NCI-H1417 (cell line): ENCODE measurements at places on chromosomes 13 and 19.

GRCh38 chr13:45292176-45292575 is 48.8 kb downstream of the TPT1 start:
- peak; percentile 39 for DNase-seq

GRCh38 chr19:6476155-6476895 is 5.3 kb downstream of the DENND1C start:
- peak; percentile 9 for DNase-seq

GRCh38 chr19:13794398-13794756 is 866 bp upstream of the ZSWIM4 start:
- no peak for DNase-seq

GRCh38 chr13:59477011-59477410 is 686.7 kb downstream of the DIAPH3 start:
- no peak for DNase-seq

- peak; percentile 20 for DNase-seq
Measured at GRCh38 chr13:87661471-87661870, 9.7 kb upstream of the SLITRK5 start.

DNA sequence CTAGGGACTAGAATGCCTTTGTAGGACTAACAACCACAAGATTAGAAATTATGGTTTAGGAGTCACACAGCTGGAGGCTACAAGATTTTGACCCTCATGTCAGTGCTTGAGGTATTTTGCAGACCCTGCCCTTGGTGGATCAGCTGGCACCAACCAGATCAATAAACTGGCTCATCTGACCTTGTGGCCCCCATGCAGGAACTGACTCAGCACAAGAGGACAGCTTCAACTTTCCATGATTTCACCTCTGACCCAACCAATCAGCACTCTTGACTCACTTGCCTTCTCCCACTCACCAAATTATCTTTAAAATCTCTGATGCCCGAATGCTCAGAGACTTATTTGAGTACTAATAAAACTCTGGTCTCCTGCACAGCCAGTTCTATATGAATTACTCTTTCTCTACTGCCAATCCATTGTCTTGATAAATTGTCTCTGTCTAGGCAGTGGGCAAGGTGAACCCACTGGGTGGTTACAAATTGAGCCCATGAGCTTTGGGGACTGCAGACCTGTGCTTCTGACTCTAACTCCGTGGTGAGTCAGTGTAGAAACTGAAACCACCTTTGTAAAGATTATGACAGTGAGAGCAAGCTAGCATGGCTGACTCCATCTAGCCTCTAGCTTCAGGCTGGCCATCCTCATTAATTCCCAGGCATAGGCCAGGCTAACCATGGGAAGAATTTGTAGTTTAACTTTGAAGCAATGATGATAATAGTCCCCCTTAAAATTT is 33.9 kb upstream of the CEACAM8 start:
- DNase-seq: no peak

DNA sequence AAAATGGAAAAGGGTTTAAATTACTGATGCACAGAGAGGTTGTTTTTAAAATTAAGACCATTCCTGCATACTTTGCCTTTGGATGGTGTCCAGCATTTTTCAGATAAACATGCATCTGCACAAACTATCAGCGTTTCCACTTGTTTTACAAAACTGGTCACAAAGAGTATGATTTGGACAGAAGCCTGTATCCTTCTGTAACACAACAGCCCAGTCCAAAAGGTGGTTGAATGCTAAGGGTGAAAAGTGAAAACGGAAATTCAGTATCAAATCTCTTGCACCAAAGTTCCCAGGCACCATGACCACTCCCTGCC is 21.7 kb upstream of the DOCK9 start:
- no peak for DNase-seq

DNA sequence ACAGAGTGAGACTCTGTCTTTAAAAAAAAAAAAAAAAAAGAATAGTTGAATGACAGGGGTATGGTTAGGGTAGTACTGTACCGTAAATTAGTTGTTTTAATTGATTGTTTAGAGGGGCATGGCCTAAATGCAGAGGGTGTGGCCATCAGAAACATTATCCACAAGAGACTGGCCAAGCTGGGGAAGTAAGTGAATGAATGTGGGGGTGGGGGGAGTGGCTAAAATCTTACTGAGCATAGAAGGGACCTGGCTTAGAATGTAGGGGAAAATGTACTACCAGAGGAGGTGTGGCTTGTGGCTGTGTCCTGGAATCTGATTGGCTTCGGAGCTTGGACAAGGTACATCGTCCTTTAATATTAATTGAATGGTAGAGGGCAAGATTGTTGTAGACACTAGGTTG is 3.8 kb downstream of the BCL2L12 start:
- DNase-seq: no peak

- DNase-seq: no peak
Measured at GRCh38 chr13:94667190-94667589, 45.2 kb downstream of the SOX21 start.

- peak; percentile 88 for DNase-seq
Measured at GRCh38 chr13:58476206-58476918, 844.8 kb downstream of the PCDH17 start.

DNA sequence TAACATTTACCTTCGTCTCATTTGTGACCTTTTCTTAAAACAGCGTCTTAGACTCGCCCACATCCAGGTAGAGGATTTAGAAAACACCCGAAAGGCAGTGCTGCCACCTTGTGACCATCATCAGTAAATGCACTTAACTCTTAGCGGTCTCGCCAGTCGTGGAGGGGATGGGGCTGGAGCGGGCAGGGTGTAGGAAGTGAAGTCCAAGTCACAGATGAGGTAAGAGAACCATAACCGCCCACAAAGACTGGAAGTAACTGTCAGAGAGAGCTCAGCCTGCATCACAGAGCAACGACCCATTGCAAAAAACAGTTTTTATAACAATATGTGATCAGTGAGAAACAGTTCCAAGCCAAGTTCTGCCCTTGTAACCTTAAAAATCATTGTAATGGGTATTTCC is 10.7 kb upstream of the CEACAM3 start:
- peak; percentile 93 for DNase-seq

GRCh38 chr13:79385694-79386093 is 20.4 kb downstream of the RBM26 start:
- no peak for DNase-seq

DNA sequence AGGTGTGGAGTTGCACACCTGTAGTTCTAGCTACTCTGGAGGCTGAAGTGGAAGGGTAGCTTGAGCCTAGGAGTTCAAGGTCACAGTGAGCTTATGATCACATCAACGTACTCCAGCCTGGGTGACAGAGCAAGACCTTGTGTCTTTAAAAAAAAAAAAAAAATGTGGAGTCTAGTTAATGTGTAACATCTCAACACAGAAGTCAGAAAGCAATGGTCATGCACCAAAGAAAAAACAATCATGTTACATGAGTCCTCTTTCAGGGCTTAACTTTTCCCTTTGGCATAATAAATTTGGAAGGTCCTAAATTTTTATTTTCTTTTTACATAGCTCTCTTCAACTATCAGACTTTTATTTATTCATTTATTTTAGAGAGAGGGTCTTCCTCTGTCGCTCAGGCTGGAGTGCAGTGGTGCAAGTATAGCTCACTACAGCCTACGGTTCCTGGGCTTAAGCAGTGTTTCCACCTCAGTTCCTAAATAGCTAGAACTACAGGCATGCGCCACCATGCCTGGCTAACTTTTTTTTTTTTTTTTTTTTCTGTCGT is 22.3 kb downstream of the SETDB2 start:
- DNase-seq: no peak

- no peak for DNase-seq
Measured at GRCh38 chr19:29678484-29679106, 13.3 kb downstream of the PLEKHF1 start.

DNA sequence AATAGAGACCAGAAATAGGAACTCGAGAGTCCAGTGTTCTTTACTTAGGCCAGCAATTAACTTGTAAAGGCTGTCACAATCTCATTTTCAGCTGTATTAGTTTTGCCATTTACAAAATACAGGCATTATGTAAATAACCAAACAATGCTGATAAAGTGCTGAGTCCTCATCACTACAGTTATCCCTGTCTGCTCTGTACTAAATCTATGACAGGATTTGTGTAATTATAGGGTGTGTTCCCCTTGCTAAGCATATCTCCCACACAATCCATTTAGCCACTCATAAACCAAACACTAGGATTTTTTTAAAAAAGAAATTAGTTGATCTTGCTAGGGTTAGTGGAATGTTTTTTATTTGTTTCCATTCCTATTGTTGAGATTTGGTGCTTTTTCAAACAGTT is 23.2 kb downstream of the PDX1 start:
- peak; percentile 55 for DNase-seq

GRCh38 chr19:55258476-55258827 is 365 bp downstream of the PPP6R1 start:
- DNase-seq: no peak

- DNase-seq: no peak
Measured at GRCh38 chr19:54315956-54316355, 3.0 kb upstream of the LILRA5 start.

GRCh38 chr13:41032691-41033376 is 13.7 kb upstream of the ELF1 start:
- no peak for DNase-seq

DNA sequence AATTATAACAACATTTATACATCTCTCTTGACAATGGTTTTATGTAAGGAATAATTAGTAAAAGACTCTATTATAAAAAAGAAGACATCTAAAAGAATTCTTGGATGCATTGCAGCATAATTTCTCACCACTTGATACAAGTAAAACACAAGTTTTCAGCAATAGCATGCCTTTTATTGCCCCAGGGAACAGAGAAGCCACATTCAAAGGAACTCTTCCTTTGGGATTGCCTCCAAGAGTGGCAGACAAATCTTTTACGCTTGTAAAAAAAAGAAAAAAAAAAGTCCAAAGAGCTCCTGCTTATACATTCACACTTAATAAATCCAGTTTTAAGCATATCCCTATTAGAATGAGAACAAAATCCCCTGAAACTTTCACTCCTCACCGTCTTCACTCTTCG is 2357.8 kb upstream of the PCDH20 start:
- DNase-seq: no peak

- no peak for DNase-seq
Measured at GRCh38 chr13:94550062-94550738, 45.8 kb downstream of the TGDS start.

DNA sequence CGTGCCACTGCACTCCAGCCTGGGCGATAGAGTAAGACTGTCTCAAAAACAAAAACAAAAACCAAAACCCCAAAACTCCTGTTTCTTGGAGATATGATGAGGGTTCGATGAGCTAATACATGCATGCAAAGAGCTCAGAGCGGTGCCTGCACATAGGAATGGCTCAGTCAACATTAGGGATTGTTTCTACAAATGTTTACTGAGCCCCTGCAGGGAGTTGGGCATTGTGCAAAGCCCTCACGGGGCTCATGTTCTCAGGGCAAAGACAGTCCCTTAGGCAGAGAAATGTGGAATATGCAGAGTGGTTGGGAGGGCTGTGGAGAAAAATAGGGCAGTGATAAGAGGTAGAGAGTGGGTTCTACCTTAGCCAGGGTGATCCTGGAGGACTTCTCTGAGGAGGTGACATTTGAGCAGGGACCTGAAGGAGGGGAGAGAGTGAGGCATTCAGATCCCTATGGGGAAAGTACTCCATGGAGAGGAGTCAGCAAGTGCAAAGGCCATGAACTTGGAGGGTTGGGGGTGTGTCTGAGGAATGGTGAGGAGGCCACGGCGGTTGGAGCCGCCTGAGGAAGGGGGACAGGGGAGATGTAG is 1.5 kb upstream of the EHD2 start:
- no peak for DNase-seq

- no peak for DNase-seq
Measured at GRCh38 chr13:110981379-110981778, 66.5 kb upstream of the ANKRD10 start.

- no peak for DNase-seq
Measured at GRCh38 chr13:106489849-106490568, 45.5 kb downstream of the EFNB2 start.

GRCh38 chr19:28686756-28687155 is 526.2 kb downstream of the UQCRFS1 start:
- DNase-seq: no peak

GRCh38 chr13:56953965-56954364 is 186.8 kb upstream of the PRR20A start:
- no peak for DNase-seq

DNA sequence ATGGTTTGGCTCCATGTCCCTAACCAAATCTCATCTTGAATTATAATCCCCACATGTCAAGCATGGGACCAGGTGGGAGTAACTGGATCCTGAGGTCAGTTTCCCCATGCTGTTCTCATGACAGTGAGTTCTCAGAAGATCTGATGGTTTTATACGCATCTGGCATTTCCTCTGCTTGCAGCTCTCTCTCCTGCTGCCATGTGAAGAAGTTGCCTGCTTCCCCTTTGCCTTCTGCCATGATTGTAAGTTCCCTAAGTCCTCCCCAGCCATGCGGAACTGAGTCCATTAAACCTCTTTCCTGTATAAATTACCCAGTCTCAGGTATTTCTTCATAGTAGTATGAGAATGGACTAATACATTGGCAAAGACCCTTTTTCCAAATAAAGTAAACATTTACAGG is 96.8 kb downstream of the TSHZ3 start:
- DNase-seq: no peak

DNA sequence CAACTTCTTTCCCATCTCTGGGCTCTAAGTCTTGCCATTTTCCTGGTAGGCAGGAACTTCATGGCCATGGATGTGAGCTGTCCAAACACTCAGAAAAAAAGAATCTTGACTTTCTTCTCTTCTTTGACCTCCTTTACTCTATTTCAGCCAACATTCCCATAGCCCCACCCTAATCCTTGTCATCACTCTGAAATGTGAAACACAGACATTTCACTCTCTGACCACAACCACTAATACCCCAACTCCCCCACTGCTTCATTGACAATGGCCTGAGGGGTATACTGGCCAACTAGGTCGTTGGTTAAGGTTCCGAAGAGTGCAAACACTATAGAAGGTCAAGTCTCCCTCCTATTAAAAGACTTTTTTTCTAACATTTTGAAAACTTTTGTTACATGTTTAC is 4.7 kb upstream of the CYP2A13 start:
- no peak for DNase-seq

- DNase-seq: no peak
Measured at GRCh38 chr19:6227936-6228325, 51.8 kb downstream of the MLLT1 start.

GRCh38 chr19:45079063-45079910 is at the start of gene GEMIN7:
TSS of gene GEMIN7 (plus strand) at chr19:45079260. CDS start at chr19:45090115, 10,855 bp downstream.
- DNase-seq: peak; percentile 80

- DNase-seq: no peak
Measured at GRCh38 chr19:15299568-15300409, 32.5 kb downstream of the BRD4 start.

- no peak for DNase-seq
Measured at GRCh38 chr19:5204212-5204611, 136.4 kb downstream of the PTPRS start.
